ENCODE measurements at places on chromosomes 4 and X. TPM values are rescaled to one million over a fixed set of nuclear protein-coding genes. Genes with fewer than 3 reads are reported as not detected.
A peak's percentile ranks its signal among the peaks of the same experiment; 100 is the strongest.

DNA sequence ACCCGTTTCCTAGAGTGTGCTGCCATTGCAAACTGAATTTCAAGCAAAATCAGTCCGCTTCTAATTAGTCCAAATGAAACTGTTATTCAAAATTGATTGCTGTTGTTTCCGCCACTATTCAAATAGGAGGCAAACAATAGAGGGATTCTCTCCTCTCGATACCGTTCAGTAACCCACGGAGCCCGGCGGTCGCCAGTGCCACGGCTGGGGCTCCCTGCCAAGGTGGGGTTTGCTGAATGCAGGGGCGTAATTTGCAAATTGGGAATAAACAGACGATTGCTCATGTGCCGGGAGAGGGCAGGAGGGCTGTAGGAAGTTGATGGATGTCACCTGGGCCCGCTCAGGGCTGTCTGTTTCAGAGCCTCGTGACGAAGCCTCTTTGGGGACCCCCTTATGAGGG is 8.8 kb downstream of the ADRA2C start:
- DNase-seq, result no peak

DNA sequence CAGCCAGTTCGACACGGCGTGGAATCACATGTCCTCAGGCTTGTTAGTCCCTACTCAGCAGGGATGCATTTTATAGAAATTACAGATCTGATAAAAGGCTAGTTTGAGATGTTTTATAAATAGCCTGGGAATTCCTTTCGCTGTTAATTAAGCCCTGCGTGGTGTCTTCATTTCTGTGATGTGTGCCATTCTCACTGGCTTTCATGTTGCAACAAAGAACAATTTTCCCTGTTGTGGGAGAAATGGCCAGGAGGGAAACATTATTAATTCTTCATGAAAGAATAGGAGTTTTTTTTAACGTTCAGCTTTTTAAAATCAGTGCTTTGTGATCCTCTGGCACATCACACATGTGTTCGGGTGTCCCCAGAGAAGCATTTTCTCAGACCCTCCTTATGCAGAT is 427.3 kb upstream of the FRG1 start:
- DNase-seq, result no peak

DCAF12L2 gene
- 0.13 TPM for total RNA-seq

DNA sequence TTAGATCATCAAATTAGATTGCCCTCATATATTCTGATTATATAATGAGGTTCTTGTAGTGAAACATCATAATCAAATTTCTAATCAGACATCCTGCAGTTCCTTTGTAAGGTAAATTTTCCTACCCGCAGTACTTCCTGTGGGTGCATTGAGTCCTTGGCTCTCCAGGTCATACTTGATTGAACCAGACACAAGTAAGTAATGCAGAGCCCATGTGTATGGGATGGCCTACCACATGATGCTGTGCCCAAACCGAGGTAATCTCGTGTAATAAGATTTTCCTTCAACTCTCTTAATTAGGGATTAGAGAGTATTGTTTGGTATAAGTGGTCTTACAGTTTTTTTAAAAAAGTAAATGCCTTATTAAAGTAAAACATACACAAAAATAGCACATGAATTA is 1841.8 kb downstream of the PCDH7 start:
- DNase-seq, result no peak

DNA sequence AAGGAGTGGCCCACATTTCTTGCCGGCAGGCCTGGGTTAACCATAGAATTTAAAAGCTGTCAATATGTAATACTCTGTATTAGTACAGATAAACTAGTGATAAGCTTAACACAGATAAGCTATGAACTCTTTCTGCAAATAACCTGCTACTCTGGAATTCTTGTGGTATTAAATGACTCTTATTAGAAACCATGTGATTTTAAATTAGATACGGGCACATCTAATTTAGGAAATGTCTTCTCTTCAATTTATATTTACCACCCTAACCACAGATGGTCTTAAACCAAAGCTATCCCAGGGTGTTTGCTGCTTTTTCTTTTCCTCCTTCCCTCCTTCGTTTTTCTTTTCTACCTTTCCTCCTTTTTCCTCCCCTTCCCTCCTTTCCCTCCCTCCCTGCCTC is 4.9 kb downstream of the GNRHR start:
- no peak for DNase-seq

DNA sequence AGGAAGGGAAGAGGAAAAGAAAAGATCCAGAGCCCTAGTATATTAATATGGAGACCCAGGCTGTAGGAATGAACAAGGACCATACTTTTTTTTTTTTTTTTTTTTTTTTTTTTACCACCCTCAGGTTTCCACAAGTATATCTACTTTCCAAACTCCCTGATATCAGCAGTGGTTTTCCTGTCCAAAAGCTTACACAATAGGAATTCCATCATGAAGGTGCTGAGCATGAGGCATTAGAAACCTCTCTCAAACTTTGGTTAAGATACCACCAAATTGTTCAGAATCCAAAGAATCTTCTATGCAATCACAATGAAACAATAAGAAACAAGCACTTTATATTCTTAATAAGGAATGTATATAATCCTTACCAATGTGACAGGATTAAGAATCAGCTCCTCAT is 26.5 kb downstream of the RPS6KA3 start:
- DNase-seq, result no peak

DNA sequence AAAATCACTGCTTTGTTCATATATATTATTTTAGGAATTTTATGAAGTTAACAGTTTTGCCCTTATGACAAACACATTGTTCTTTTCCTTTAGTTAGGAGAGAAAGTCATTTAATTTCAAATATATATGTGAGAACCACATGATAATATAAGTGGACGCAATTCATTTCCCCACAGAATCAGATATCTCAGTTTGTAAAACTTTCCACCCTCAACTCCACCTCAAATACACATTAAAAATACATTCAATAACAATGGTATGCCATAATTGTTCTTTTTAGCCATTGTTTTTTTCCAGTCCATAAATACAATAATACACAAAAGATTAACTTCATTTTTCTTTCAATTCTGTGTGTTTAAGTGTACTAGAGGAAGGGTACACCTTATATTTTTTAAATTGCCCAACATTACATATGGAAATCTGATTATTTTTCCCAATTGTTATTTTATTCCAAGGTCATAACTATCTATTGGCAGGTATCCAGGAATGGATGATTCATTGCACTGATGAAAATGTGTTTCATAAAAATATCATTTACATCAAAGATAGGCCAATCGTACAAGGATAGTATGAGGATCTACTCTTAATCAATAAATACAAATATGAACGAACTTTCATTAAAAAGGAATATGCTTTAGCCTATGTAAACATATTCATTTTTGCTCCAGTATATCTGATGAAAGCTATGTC is 125.0 kb downstream of the PPP3CA start:
- DNase-seq, result no peak

GRCh38 chr4:139734875-139735380 is 69.3 kb downstream of the MGST2 start:
- peak; percentile 61 for DNase-seq

- DNase-seq, result no peak
Measured at GRCh38 chr4:173498771-173499170, 31.3 kb downstream of the HAND2 start.

SUPT20HL1 gene
- not detected for total RNA-seq
